RKO (cell line): ENCODE measurements at places on chromosomes 2 and 18.

- no peak for DNase-seq
These were observed 77.0 kb downstream of the SMIM21 start for GRCh38 chr18:75350512-75350839.

DNA sequence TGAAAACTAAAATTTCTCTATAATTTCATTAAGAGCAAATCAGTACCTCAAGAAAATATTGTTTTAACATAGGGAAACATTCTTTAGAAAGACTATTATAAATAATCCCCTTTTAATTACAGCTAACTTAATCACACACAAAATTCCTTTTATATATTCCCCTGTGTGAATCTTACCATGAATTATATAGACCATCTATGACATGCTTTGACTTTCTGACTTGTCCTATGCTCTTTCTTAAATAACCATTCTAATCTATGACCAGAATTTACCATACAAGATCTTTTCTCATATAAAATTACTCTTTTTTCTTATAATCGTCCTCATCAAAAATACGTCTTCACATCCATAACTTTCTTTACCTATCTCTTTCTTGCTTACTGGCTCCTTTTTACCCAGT, 824.2 kb upstream of the FAM98A start:
- DNase-seq = peak; percentile 7

- DNase-seq = no peak
These were observed 22.7 kb downstream of the PDE1A start for GRCh38 chr2:182404092-182404491.

DNA sequence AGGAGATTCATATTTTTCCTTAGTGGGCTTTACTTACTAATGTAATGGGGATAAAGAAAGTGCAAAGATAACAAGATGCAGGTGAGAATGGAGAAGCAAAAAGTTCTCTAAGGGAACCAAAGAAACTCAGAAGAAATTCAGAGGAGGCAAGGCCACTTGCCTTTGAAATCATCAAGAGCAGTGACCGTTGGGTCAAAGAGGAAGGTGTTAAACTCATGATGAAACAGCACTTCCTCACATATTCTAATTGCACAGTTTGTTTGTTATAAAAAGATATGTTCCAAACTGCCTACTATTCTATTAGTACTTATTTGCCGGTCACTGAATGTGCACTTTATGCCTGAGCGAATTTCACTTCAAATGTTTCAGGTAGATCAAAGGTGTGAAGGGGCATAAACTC, 975.1 kb downstream of the BCL11A start:
- no peak for DNase-seq

DNA sequence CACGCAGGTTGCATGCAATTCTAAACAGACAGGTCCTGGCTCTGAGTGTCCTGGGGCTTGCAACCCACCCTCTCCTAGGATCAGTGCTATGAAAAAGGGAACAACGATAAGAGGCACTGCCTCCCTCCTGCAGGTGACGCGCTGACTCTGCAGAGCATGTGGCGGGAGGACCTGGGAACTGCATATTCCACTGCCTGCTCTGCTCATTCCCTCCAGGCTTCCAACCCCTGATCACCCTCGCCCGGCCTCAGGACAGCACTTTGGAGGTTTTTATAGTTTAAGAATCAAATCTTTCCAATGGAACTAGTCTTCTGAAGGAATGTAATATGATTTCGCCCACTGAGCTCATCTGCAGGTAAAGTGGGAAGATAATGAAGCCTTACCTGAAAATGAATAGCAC, 8.5 kb downstream of the CHST10 start:
- no peak for DNase-seq

DNA sequence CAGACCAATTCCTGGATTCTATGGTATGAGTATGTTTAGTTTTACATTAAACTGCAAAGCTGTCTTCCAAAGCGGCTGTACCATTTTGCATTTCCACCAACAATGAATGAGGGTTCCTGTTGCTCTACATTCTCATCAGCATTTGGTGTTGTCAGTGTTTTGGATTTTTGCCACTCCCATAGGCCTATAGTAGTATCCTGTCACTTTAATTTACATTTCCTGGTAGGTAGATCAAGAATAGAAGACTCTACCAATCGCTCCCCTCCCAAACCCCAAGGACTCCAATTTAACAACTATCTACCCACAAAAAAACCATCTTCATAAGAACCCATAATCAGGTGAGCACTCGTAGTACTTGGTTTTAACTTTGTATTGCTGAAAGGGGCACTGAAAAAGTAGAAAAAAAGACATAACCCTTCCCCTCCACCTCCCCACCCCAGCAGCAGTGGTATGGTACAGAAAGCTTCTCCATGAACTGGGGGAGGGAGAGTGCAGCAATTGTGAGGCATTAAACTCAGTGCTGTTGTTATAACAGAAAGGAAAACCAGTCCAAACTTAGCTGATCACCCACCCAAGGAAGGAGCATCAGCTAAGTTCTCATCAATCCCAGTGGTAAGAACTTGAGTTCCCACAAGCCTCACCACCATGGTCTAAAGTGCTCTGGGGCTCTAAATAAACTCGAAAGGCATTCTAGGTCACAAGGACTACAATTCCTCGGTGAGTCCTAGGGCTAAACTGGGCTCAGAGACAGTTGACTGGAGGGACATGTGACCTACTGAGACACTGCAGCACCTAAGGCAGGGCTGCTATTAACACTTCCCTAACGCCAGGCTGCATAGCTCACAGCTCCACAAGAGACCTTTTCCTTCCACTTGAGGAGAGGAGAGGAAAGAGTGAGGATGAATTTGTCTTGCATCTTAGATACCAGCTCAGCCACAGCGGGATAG, 35.5 kb upstream of the CYTIP start:
- no peak for DNase-seq

GRCh38 chr2:218280260-218280870, 10.0 kb downstream of the PNKD start:
- no peak for DNase-seq

- no peak for DNase-seq
These were observed 156.1 kb upstream of the ID2 start for GRCh38 chr2:8525582-8526402.

DNA sequence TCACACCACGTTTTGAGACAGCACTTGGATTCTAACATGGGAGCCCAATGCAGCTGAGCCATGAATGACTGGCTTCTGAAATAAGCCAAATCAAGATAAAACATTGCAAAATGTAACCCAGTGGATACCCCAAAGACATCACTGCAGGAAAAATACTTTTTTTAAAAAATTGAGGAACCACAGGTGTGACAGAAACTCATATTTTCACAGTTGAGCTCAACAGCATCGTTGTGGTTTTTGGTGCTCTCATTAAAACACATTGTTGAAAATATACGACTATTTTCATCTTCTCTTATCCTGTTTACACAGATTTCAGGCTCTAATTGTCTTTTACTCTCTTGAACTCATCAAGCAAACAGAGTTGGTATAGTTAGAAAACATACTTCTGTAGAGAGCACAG, 429.3 kb upstream of the VRK2 start:
- DNase-seq = no peak

- no peak for DNase-seq
These were observed 4.3 kb downstream of the RAX start for GRCh38 chr18:59268721-59269562.

- DNase-seq = no peak
These were observed 60.7 kb downstream of the LYPD1 start for GRCh38 chr2:132609101-132609890.

- DNase-seq = no peak
These were observed 3.9 kb downstream of the ASIC4 start for GRCh38 chr2:219517954-219518778.

DNA sequence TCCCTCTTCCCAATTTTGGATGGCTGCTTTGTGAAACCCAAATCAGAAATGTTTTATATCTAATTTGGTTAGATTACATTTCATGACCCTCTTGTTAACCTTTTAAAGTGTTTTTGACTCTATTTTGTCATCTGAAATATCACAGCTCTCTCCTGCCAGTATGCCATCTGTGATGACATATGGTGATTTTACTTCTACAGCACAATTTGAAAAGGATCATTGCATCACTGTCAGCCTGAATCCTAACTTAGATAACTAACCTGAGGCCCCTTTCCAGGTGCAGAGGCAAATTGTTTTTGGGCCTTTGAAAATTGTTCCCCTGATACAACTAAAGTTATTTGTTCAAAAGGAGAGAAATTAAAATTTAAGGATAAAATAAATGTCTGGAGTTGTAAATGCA, 1023.4 kb upstream of the LRRTM1 start:
- DNase-seq = no peak

DNA sequence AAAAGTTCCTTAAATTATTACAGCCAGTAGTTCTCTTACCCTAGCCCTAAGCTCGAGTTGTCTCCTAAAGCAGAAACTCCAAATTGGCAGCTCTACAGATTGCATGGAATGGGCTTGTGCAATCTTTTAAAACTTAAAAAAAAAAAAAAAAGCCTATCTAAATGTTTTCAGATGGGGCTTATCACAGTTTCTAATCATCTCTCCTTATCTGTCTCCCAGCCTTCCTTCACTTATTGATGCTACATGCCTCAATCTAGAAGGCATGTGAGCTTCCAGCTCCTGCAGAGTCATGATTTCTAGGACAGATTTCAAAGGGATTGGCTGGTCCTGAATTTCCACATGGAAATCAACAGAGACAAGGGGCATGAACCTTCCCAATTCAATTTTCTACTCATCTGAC, 33.1 kb upstream of the PELI1 start:
- no peak for DNase-seq

DNA sequence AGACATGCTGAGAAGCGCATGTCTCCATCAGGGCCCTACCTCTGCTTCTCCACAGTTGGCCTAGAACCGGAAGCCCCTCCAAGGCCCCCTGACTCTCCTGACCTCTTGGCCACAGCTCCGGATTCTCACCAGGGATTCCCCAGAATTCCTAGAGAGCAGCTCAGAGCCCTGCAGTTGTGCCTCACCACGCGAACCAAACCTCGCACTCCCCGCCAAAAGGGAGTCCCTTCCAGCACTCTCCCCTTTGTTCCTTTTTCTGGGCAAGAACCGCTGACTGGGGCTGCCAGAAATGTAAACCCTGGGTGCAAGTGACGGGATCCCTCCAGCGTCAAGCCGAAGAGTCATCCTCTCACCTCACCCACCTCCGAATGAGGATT, 36.7 kb downstream of the AFF3 start:
- no peak for DNase-seq

- DNase-seq = no peak
These were observed 13.9 kb upstream of the TANK start for GRCh38 chr2:161146209-161146775.

DNA sequence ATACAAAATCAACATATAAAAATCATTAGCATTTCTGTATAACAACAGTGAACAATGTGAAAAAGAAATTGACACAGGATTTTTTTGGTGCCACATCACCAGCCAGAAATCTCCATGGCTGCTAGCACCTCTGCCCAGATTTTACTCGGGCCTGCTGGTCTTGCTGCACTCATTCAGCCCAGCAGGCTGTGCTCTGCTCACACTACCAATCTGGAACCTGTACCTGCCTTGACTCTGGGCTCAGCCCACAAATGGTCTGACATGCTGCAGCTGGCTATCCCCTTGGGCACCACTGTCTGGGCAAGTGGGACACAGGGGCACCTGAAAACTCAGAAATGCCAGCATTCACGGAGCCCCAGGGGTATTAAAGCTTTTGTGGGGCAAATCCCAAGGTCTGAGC, 392.5 kb upstream of the NRXN1 start:
- peak; percentile 3 for DNase-seq

DNA sequence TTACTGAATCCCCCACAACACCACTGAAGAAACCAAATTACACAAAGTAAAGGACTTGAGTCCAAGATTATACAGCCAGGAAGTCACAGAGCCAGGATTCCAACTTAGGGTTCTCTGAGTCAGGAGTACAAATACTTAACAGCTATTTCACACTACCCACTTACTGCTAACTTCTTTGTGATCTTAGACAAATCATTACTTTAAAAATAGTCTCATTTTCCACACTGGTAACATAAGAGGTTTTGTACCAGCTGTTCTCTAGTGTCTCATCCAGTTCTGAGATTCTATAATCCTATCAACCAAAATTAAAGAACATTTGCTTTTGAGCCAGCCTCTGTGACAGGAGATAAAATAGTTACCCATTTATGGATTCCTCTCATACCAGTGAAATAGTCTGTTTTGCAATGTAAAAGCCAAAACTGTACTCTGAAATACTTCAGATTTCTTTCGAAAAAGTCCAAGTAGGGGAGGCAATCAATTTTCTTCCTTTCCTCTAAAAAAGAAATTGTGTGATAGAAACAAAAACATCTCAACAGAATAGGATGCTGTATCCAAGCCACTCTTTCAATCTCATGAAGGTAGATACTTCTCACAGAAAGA, 157.6 kb downstream of the LRATD1 start:
- no peak for DNase-seq

DNA sequence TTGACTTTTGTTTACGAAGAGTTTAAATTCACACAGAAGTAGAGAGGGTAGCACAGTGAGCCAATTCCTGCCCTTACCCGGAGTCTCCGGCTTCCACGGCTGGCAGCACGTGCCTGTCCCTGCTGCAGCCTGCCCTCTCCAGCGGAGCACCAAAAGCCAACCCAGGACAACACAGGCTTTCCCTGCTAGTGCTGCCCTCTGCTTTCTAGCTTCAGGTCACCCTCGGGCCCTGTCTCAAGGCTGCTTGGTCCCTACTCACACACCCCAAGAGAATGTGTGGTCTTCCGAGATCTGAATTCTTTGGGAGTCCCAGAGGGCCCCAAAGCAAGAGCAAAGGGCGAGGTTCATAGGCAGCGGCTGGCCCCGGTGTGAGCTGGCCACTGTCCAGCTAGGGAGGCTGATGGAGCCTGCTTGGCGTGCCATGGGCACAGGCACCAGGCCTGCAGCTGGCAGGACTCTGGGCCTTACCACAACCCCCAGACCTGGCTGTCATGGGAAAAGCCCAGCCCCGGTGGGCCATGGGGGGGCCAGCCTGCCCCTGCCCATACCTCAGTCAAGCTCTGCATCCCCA, 7.0 kb upstream of the HS6ST1 start:
- DNase-seq = no peak

DNA sequence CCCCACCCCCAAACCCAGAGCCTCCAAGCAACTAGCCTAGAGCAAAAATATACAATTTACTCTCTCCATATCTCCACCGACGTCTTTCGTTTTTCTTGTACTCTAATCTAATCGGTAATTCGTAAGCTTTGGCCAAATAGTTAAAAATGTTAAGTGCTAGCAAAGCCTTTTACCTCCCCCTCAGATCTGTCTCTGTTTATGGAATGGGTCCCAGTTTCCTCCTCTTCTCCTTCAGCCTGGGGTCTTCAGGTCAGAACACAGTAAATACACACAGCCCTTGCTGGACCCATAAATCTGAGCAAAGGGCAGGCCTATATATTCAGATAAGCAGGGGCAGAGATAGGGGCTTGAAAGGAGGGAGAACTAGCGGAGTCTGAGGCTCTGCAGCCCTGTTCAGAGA, 267.4 kb downstream of the MEIS1 start:
- DNase-seq = no peak

DNA sequence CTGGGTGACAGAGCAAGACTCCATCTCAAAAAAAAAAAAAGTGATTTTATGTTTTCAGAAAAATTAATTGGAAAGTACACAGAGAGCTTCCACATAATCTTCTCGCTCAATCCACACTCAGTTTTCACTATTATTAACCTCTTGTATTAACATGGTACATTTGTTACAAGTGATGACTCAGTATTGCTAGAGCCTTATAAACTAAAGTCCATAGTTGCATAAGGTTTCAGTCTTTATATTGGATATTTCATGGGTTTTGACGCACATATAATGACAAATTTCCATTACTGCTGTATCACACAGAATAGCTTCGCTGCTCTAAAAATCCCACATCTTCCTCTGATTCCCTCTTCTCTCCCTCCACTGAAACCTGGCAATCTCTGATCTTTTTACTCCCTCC, 603.5 kb downstream of the XIRP2 start:
- no peak for DNase-seq
